ENCODE measurements at places on chromosomes 13 and 19.

DNA sequence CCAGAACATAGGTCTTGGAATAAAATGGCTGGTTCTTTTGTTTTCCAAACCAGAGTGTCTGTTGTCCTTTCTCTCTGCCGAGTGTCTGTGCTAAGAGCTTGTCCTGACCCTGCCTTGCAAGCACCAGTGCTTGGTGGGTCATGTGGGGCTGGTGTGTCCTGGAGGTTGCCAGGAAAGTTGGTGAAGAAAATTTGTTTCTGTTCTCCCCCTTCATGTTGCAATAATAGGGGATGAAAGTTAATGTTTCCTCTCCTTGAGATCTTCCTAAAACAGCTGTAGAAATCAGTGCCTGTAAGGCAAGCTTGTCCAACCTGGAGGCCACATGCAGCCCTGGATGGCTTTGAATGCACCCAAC, 2.7 kb downstream of the HAMP start:
- DNase-seq: no peak

- no peak for DNase-seq
Measured at GRCh38 chr19:57961785-57962184, 12.5 kb downstream of the C19orf18 start.

- DNase-seq: no peak
Measured at GRCh38 chr19:32421589-32422361, 16.2 kb downstream of the DPY19L3 start.

DNA sequence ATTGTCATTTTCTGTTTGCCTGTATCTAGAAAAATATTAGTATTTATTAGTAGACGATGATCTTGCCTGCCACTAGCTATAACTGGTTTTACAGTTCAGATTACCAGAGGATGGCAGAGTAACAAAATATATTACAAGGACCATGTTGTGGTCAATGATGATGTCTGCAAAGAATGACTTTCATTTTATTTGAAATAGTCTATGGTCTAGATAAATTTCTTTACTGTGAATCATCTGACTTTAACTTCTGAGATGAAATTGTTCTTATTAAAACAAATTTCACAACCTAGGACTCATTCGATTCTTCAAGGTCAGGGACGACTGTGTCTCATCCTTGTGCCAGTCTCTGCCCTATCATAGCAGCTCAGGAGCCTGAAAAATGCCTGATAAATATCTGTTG, 637.8 kb upstream of the KLF12 start:
- peak; percentile 90 for DNase-seq

GRCh38 chr19:2461751-2462634, 5.2 kb upstream of the LMNB2 start:
- peak; percentile 90 for DNase-seq

DNA sequence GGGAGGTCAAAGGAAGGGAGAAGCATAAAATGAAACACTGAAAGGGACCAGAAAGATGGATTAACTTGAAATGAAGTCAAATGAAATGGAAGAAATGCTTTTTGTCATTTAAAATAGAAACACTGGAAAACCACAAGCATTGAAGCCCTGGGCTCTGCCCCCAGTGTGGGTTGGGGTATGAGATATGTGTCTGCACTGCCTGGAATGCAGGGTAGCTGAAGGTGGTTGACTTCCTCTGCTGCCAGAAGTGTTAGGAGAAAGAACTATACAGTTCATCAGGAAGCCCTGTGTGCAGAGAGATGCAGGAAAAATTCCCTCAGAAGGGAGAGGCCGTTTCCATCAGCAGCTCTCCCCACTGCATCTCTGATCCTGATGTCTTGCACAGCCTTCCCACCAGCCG, 69.2 kb downstream of the DHRS12 start:
- DNase-seq: peak; percentile 78

GRCh38 chr13:113591750-113592149, 7.2 kb downstream of the TFDP1 start:
- DNase-seq: no peak

DNA sequence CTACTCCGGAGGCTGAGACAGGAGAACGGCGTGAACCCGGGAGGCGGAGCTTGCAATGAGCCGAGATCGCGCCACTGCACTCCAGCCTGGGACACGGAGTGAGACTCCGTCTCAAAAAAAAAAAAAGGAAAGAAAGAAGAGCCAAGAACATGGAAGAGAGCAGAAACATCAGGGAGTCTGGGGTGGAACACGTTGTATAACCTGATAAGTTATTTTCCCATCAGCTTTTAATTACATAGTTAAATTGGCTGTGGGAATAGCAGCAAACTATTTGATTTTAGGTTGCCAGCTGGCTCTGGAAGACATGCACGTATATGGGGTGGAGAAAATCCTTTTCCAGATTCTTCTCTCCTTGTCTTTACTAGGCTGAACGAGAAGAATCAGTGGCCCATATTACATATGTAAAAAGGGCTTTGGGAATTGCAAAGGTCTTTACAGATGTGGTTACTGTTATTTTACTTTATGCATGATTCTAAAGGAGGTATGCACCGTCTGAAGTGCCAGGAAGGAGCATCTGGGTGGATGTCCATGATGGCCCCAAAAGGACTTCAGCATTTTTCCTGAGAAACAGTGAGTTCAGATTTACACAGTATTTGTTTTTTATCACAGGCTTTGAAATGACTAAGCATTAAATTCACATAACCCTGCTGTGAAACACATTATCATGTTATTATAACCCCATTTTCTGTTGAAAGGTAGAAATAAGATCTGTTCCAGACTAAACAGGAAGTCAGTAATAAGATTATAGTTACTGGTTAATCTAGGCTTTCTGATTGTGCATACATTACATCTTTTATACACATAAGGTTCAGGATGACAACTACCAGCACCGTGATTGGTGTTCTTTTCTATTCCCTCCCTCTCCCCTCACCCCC, 4.6 kb upstream of the NAA16 start:
- peak; percentile 23 for DNase-seq

GRCh38 chr13:45519493-45519892, 54.8 kb downstream of the COG3 start:
- no peak for DNase-seq

DNA sequence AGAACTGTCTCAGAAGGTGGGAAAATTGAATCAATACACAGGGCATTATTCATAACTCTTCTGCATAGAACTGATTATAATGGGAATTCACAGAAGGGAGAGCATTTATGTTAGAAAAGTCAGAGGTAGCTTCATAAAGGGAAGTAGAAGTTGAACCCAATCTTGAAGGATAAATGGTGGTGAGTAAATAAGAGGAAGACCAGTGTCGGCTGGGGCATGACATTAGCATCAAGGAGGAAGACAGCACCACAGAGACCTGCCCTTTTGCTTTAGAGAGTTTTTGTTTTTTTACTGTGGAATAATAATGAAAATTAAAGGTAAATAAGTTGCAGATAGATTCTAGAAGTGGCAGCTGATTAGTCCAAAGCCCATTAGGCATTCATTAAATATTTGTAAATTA, 21.9 kb downstream of the CDC16 start:
- no peak for DNase-seq

DNA sequence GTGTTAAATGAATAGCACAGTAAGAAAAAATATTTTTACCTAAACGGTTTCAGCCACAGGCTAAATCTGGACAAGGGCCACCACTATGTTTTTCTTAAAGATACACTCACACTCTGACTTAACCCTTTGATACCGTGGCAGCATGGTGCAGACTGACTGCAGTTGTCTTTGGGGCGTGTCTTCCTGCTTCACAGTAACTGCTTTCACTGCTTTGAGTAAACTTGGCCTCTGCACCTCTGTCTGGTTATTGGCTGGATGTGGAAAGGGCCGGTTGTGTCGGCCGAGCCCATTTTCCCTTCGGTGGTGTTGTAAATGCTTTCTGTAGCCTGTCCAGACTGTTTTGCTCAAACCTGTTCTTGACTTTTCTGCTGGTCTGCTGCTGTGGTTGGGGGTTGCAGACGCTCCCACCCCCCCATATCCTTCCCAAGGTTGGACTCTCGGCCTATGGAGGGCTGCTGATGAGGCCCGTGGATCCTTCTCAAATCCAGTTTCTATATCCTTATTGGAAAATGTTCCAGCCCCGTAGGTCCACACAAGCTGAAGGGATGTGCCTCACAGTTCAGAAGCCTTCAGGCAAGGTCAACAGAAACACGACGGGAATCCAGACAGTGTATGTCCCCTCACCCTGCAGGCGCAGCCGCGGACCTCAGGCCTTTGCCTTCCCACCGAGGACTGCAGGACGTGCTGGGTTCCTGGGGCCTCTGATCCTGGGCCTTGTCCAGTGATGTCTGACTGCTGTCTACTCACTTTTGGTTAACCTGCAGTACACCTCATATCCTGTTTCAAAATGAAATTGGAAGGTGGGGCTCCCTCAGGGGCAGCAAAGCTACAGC, 90.2 kb upstream of the RNF113B start:
- DNase-seq: no peak

GRCh38 chr19:3094601-3095440, 659 bp downstream of the GNA11 start:
- DNase-seq: peak; percentile 26

DNA sequence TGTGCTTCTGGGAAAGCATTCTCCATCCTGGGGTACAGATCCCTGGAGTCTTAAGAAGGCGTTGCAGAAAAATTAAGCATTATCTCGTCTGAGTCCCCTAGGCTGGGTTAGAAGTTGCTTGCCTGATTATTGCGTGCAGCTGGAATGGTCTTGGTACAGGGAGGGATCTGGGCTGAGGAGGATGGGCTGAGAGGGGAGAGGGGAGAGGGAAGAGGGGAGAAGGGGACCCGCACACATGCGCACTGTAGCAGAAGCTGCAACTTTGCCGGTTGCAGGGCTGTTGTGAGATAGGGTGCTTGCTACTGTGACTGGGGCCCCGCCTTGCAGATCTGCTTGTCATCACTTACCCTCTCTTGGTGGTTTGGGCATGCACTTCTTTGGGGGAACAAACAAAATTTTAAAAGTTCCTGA, 316.8 kb downstream of the DLEU7 start:
- DNase-seq: no peak
